ENCODE measurements at places on chromosomes 1 and 21. TPM values are rescaled to one million over a fixed set of nuclear protein-coding genes. Genes with fewer than 3 reads are reported as not detected.

GRCh38 chr21:44802396-44803153, 955 bp upstream of the UBE2G2 start:
- peak; percentile 19 for DNase-seq

- no peak for DNase-seq
Measured at GRCh38 chr1:229397762-229398161, 36.1 kb downstream of the ACTA1 start.

DNA sequence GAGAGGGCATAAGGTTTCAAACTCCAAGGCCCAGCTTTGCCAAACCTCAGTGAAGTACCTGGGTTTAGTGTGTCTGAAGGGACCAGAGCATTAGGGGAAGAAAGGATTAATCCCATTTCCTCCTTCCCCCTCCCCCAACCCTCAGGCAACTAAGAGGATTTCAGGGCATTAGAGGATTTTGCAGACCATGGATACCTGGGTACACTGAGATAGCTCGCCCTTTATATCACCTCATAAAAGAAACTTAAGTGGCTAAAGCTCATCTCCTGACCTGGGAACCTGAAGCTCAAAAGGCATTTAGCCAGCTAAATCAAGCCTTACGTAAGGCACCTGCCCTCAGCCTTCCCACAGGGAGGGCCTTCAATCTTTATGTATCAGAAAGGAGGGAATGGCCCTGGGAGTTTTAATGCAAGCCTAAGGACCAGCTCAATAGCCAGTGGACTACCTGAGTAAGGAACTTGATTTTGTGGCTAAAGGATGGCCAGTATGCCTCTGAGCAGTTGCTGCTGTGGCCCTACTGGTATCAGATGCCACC, 26.4 kb upstream of the SMYD3 start:
- no peak for DNase-seq

Gene VSIG8
- total RNA-seq = not detected

- no peak for DNase-seq
Measured at GRCh38 chr1:55572878-55573734, 357.9 kb upstream of the USP24 start.

- DNase-seq = peak; percentile 67
Measured at GRCh38 chr1:16187748-16188401, 24.6 kb downstream of the ARHGEF19 start.

DNA sequence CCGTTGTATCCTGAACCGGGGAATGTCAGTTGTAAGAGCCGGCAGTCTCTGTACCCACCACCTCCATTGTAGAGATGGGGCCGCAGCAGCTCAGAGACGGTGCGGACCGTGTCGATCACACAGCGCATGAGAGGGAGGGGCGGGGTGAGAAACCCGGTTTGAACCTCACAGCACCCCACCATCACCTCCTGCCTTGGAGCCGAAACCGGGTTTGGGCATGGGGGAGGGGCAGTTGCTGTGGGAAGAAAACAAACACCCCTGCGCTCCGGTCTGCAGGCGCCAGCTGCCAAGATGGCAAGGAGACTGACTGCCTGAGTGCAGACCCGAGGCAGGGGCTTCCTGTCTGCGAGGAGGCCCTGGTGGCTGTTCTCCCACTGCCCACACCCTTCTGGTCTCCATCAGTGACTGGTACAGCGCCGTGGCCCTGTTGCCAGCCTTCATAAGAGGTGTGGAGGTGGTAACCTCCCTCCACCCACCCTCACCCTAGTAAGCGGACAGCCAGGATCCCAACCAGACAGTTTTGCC, 69.2 kb upstream of the SSBP3 start:
- no peak for DNase-seq

DNA sequence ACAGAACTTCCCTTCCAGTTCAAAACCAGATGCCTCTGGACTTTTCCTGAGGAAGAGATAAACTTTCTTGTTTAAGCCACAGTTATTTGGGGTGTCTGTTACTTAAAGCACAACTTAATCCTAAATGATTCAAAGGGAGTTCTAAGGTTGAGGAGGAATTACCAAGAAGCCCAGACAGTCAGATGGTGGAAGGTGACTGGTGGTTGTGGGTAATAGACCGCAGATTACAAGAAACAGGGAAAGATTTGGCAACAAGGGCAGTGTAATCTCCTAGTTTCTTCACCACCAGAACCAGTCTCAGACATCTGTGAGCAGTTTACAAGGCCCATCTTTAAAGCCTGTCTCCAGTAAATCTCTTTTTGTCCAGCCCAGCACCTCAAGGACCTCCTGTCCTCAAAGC, 130.1 kb upstream of the CTTNBP2NL start:
- no peak for DNase-seq
